ENCODE measurements at places on chromosomes 7 and 10.

GRCh38 chr10:787933-788651, 98.6 kb upstream of the DIP2C start:
- no peak for DNase-seq

- DNase-seq, result no peak
Observed at GRCh38 chr10:99869581-99870122, 87.2 kb downstream of the ABCC2 start.

DNA sequence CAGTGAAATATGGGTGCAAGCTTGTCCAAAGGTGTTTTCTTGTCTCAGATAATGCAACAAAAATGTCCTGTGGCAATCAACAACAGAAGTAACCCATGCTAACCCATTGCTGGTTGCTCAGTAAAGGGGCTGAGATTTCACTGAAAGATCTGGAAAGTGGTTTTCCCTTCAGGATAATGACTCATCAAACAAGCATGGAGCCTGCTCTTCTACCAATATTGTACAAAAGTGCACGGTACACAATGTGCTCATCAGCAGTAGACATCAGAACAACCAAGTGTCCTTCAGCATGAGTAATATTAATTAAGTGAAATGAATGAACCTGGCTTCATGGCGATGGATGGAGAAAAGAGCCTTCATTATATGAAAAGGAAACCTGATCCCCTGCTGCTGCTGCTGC, 287.1 kb upstream of the NEBL start:
- peak; percentile 87 for DNase-seq

DNA sequence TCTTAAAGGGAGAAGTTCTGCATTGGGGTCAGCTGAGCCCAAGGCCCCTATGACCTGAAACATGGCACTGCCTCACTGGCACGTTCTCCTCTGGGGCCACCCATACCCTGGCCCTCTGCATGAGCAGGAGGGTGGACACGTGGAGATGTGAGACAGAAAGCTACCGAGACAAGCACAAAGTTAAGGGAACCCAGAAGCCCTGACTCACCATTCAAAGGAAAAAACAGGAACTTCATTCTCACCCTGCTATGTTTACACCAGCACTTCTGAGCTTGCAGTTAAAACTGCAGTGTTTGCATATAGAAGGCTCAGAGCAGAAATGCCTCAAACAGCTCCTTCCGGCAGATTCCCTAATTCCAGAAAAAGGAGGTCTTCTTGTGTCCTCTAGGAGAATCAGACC, 41.7 kb downstream of the DENND11 start:
- no peak for DNase-seq

DNA sequence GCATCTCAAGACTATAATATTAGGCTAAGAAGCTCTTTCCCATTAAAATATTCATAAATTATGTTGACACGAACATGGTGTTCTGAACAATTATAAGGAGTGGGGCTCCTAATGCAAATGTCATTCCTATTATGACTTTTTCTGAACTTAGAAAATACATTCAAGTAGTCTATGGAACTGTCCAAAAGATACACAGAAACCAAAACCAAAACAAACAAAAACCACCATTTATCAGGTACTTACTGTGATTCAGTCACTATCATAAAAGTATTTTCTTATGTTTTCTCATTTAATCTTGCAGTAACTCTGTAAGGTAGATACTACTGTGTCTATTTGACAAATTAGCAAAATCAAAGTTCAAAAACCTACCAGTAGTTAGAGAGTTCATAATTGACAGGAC, 406.8 kb downstream of the GFRA1 start:
- no peak for DNase-seq

DNA sequence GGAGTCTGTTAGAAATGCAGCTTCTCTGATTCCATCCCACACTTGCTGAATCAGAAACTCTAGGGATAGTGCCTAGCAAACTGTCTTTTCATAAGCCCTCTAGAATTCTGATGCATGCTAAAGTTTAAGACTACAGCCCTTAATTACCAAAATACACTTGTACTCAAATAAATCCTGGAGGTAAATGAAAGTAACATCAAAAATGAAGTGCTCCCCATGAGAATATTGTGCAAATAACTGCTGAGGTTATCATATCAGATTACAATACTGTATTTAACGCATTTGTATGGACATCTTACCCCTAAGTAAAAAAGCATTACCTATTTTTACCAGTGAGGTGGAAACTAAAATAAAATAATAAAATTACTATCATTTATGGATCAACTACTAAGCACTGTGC, 104.7 kb downstream of the CHCHD3 start:
- DNase-seq, result no peak

DNA sequence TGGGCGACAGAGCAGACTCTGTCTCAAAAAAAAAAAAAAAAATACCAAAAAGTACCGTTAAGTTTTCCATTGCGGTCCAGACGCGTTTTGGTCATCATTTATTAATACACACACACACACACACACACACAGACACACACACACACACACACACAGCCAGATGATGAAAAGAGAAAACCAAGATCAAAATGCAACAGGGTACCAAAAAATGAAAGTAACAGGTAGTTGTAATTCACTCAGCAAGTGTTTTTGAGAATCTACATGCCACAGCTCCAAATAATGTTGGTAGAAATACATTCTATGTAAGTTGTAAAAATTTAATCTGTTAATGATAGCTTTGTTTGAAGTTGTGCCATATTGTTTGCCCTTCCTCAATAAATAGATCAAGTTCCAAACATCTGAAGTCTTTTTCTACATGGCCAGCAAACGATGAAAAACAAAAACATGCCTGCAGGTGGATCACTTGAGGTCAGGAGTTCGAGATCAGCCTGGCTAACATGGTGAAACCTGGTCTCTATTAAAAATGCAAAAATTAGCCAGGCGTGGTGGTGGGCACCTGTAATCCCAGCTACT, 9.4 kb downstream of the YWHAG start:
- no peak for DNase-seq

DNA sequence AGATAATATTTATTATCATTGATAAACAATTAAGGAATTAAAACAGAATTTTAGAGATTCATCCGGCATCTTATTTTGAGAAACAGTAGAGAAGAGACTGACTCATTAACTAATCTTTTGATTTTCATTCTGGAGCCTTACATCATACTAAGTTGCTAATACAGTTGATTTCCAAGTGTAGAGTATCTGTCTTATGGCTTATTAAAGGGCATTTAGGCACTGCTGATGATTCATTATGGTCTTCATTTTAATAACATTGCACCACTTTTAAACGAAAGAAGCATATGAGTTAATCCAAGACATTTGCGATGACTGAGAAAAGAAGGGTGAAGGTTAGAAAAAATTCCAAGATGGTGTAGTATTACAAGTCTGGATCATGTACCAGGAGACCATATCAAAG, 186.0 kb upstream of the CACNA2D1 start:
- no peak for DNase-seq

DNA sequence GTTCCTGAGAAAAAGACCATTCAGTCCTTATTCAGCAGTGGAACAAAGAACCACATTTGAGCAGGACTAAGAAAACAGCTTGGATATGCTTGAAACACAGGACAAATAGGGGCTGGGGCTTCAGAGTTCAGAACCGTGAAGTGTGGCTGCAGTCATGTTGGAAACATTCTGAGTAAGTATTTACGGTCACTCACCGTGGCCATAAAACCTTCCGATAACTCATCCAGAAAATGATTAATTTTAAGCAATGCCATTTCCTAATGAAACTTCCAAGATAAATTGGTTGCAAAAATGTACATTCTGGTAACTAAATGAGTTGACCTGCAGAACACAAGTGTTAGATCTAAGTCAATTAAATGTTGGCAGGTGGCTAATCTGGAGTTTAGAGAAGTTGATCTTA, 279.2 kb downstream of the CXCL12 start:
- DNase-seq, result no peak

DNA sequence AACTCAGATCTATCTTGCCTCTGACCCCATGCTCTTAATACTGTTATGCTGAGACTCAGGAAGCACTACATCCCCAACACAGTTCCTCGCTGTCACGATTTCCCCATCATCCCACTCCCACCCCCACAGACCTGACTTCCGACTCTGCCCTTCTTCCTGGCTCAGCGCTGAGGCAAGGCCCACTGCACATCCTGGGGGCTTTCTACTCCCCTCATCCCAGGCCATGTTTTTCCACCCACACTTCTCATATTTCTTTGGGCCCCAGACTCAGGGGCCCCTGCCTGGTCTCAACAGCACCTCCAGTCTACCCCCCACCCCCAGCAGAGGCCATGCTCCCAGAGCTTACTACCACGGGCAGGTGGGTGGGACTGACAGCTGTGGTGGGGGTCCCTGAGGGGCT, 7.7 kb upstream of the NDST2 start:
- DNase-seq, result no peak

DNA sequence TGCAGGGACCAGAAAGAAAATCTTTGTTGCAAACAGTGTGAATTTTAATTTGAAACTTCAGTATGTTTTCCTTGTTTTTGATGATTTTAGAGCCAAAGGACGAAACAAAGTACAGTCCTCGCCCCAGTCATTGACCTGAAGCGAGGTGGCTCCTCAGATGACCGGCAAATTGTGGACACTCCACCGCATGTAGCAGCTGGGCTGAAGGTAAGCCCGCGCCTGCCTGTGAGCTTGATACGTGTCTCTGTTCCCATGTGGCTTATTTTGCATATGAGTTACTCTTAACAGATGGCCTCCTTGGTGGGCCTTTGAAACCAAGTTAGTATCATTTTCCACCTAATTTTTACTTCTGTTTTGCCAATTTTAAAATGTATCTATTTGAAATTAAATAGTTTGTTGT, 12.3 kb downstream of the RBM17 start:
- no peak for DNase-seq

- DNase-seq, result no peak
Observed at GRCh38 chr10:11576092-11576809, 35.2 kb downstream of the USP6NL start.

- no peak for DNase-seq
Observed at GRCh38 chr10:88179831-88180230, 316.4 kb downstream of the PTEN start.

- no peak for DNase-seq
Observed at GRCh38 chr10:69897432-69897831, 95.7 kb downstream of the COL13A1 start.

GRCh38 chr7:31788445-31788844, 101.4 kb downstream of the PPP1R17 start:
- DNase-seq, result no peak

- peak; percentile 81 for DNase-seq
Observed at GRCh38 chr10:103350517-103351260, at the start of gene PCGF6. PCGF6 (minus strand) TSS chr10:103351140; CDS start chr10:103351066, 74 bp downstream.

DNA sequence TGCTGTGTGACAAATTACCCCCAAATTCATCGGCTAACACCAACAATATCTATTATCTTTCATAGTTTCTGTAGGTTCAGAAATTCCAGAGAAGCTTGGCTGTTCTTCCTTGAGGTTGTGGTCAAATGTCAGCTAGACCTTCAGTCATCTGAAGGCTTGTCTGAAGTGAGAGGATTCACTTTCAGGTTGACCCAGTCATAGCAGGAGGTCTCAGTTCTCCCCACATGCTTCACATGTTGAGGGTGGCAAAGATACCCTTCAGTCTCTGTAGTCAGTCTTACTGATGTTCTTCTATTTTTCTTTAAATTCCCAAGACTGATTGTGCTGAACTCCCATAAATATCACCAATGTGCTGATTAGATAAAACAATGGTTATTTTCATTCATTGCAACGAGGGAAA, 1692.0 kb downstream of the REEP3 start:
- DNase-seq, result no peak

DNA sequence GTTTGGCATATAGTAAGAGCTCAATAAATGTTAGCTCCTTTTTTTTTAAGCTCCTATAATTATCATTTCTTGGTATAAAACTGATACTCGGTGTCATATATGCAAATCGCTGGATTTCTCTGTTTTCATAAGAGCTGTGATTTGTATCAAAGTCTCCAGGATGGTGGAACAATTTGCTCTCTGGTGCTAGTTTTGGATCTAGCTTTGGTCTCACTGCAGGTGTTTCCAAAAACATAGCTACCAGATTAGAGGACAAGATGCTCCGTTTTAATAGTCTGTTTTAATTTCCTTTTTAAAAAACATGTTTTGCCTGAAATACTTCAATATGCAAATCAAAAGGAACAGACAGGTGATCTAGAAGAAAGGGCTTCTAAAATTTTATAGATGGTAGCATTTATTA, 25.3 kb downstream of the ADAM22 start:
- no peak for DNase-seq

DNA sequence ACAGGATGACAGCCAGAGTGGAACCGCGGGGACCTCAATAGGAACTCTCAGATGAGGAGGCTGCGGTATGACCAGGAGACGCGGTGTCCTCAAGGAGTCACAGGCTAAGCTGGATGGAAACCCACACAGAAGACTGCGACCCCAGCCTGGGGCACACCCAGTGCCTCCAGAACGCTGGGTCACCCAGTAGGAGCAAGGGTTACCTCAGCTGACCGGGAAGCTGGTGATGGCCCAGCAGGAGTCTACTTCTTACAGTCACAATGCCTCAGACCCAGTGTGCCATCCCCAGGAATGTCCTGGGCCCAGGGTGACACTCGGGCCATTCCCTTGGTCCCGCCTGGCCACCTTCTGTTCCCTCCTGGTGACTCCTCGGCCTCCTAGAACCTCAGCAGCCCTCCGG, 29.9 kb downstream of the CNPY1 start:
- DNase-seq, result no peak

DNA sequence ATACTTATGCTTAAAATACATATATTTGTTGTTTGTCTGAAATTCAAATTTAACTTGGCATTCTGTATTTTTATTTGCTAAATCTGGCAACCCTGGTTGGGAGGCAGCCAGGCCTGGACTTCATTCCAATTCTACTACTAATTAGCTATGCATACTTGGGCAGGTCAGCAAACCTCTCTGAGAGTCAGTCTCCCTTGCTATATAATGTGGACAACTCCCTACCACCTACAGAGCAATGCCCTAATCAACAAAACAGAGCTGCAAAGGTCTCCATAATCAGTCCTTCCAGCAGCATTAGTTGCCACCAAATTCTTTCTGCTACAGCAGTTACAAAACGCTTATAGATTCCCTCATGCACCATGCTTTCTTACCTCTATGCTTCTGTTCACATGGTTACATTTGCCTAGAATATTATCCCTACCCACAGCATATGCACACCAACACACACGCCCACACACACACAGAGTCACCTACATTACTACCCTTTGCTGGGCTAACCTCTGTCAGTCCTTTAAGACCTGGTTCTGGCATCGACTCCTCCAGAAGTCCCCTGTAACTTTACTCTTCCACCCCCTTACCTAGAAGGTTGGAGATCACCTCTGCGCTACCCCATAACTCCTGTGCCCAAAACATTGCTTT, 188.7 kb downstream of the FGFR2 start:
- DNase-seq, result no peak

GRCh38 chr7:91771921-91772815, 108.3 kb downstream of the MTERF1 start:
- DNase-seq, result peak; percentile 47
